Hippocampal formation (tissue), 2 donors: ENCODE measurements at places on chromosomes 3 and 15.

DNA sequence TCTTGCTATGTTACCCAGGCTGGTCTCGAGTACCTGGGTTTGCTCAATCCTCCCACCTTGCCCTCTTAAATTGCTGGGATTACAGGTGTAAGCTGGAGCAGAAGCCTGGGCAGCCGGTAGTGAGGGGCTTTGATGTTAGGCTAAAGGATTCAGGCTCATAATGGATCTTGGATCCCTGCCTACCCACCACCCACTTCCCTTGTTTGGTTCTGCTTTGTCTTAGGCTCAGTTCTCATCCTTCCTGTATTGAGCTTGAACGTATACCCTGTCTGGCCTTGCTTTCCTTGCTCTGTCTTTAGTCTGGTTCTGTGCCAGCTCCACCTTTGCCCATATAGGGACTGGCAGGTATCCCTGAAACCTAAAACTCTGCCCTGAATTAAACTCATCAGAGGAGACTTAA lies 1.7 kb downstream of the PPCDC start:
- DNase-seq, result no peak

- DNase-seq, result no peak
Measured at GRCh38 chr15:85318048-85318731, 62.2 kb upstream of the AKAP13 start.

DNA sequence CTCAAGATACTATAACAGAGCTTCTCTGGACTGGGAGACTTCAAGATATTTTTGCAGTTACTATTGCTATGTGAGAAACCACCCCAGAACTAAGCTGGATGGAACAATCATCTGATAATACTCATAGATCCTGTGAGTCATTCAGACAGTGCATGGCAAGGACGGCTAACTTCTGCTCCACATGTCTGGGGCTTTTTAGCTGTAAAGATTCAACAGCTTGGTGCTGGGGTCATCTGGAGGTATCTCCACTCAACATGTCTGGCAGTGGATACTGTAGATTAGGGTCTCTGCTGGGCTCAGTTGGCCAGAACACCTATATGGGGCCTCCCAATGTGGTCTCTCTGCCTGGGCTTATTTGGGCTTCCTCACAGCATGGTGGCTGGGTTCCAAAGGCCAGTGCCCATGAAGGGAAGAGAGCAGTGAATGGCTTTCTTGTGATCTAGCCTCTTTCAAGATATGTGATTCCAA lies 117.3 kb upstream of the SLC7A14 start:
- no peak for DNase-seq

GRCh38 chr3:62659660-62660059 lies 215.6 kb downstream of the CADPS start:
- no peak for DNase-seq

DNA sequence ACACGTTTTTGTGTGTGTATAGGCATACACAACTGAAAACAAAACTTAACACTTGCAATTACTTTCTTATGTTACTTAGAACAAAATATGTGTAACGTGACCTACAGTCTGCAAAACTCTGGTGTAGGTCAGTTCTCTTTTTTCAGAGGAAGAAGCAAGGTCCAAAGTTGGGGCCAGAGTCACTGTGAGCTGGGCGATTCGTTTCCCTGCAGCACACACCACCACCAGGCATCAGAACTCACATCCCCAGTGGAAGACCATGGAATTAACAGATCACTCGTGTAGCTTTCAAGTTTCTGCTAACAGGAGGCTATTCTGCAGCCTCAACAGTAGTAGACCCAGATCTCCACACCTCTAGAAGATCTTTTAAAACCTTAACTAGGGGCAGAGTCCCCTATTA lies 25.8 kb downstream of the ANP32A start:
- DNase-seq, result peak; percentile 74

DNA sequence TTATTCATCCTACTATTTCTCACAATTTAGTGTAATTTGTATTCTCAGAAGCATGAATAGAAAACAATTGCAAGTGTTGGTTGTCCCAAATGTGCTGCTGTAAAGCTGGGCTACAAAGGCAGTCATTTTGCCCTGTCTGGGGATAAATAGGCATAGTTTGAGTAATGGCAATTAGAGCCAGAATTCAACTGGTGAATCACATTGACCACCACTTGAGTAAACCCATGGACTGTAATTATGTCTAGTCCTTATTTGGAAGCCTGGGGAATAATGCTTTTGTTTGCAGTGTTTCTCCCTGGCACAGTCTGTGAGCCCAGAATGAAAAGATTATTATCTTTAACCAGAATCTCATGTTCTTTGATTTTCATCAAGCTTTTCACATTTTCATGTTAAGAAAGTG lies 30.5 kb upstream of the CHL1 start:
- DNase-seq, result no peak

- no peak for DNase-seq
Measured at GRCh38 chr3:177692304-177692975, 495.2 kb upstream of the TBL1XR1 start.

- peak; percentile 76 for DNase-seq
Measured at GRCh38 chr15:91049378-91050127, 27.2 kb upstream of the VPS33B start.

DNA sequence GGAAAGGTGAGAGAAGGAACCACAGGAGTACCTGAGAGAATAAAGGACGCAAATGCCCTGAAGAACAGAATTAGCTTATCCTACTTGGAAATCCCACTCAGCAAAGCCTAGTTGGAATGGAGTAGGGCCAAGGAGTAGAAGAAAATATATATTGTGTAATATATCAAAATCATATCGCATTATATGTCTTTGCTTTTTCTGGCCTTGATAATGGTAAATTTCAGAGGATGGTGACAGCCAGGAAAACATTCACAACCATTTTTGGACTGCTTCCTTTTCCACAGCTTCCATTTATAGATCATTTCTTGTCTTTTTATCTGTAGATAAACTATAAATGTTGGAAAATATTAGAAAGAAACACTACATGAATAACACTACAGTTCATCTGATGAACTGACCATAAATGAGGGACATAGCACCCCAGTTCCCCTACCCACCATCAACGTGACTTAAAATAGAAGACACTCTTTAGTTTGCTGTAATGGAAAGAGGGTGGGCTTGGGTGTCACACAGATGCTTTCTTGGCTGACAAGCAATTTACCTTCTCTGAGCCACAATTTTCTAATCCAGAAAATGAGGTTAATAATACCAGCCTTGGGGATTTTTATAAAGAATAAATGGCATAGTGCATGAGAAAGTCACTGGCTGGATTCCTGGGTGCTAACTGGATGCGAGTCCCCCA lies 569.6 kb downstream of the NTRK3 start:
- DNase-seq, result no peak

- no peak for DNase-seq
Measured at GRCh38 chr3:197426121-197426566, 127.7 kb upstream of the DLG1 start.

- DNase-seq, result no peak
Measured at GRCh38 chr3:5806192-5806591, 618.7 kb downstream of the EDEM1 start.

DNA sequence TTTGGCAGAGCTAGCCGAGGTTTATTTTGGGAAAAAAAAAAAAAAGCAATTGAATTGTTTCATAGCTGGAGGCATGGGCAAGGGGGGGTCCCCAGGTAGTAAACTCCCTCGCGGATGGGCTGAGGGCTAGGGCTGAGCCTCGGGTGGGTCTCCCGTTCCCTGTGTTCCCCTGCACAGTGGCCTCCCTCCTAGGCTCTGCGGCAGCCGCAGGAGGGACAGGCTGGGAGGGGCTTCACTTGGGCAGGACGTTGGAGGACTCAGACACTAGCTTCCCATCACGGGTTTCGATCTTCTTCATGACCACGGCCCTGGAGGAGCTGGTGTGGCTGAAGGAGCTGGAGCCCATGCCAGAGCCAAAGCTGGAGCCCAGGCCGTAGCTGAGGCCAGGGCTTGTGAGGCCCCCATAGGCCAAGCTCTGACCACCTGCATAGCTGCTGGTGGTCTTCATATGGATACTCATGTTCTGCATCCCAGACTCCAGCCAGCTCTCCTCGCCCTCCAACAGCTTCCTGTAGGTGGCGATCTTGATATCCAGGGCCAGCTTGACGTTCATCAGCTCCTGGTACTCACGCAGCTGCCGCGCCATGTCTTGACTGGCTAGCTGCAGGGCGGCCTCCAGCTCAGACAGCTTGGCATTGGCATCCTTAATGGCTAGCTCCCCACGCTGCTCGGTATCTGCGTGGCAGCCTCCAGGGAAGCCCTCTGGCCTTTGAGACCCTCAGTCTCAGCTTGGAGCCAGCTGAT lies 64.0 kb upstream of the CDAN1 start:
- no peak for DNase-seq

- DNase-seq, result no peak
Measured at GRCh38 chr15:95872366-95872771, 458.1 kb upstream of the NR2F2 start.

- DNase-seq, result no peak
Measured at GRCh38 chr15:47824147-47824546, 106.8 kb downstream of the SEMA6D start.
